ENCODE measurements at places on chromosomes 6 and 20. TPM values are rescaled to one million over a fixed set of nuclear protein-coding genes. Genes with fewer than 3 reads are reported as not detected.

GRM1 gene
- not detected for total RNA-seq

RAD21L1 gene
- 0.11 TPM for total RNA-seq

- H3K27me3 ChIP-seq: no peaks in the 10 kb centered on the region
- peak overlapping the region; percentile 97 for H3K4me3 ChIP-seq
- H3K27ac ChIP-seq: peak overlapping the region; percentile 89
- DNase-seq: peak; percentile 84
Measured at GRCh38 chr6:30682143-30683117, 4.0 kb downstream of the PPP1R18 start.

MYLK4 gene
- 0.11 TPM for total RNA-seq

DNA sequence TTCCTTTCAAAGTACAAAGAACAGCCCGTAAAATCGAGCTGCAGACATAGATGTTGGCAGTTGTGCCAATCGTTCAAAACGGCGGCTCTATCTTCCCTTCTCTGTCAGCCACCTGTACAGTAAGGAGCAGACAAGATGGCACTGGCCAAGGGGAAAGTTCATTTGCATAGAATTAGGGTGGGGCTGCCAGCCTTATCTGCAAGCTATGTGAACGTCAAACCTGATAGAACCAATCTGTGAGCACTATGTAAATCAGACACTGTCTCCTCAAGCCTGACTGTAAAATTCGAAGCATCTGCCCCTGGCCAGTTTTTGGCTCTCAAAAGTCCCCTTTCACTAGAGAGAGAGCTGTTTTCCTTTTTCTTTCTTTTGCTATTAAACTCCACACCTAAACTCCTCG is 374.5 kb downstream of the EPM2A start:
- H3K4me3 ChIP-seq: no peak overlapping the region
- no peaks in the 10 kb centered on the region for H3K4me1 ChIP-seq
- no peak overlapping the region for H3K27ac ChIP-seq
- H3K27me3 ChIP-seq: no peaks in the 10 kb centered on the region
- no peaks in the 10 kb centered on the region for H3K36me3 ChIP-seq

DNA sequence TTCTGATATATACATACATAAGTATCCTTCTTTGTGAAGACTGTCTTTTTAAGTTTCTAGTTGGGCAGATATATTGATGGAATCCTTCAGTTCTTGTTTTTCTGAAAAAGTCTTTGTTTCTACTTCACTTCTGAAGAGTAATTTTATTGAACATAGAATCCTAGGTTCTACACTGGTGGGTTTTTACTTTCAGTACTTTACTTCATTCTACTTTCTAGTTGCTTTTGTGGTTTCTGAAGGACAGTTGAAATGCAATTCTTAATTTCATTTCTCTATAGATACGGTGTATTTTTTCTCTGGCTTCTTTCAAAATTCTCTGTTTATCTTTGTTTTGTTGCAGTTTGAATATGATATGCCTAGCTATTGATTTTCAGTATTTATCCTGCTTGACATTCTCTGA is 105.3 kb downstream of the HMGCLL1 start:
- no peak overlapping the region for H3K4me3 ChIP-seq
- DNase-seq: no peak
- H3K27ac ChIP-seq: no peak overlapping the region
- H3K27me3 ChIP-seq: no peaks in the 10 kb centered on the region
- H3K4me1 ChIP-seq: peaks cover 16% of the 10 kb centered on the region

TRIM10 gene
- total RNA-seq: not detected

DNA sequence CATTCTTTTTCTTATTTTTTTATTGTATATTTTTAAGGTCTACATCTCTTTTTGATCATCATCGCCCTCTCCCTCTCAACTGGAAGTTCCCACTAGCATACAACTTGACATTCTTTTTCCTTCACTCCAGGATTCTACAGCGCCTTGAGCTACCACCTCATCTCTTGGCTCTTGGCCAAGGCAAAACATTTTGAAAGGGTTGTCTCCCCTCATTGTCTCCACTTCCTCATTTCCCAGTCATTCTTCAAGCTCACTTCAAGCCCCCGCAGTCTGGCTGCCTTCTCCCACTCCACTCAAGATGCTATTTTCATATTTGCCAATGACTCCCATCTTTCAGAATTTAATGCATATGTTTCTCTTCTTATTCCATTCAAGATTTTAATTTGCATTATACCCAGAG is 63.0 kb downstream of the OPN5 start:
- no peak overlapping the region for H3K27ac ChIP-seq
- H3K27me3 ChIP-seq: peaks cover 10% of the 10 kb centered on the region
- no peak for DNase-seq
- no peaks in the 10 kb centered on the region for H3K36me3 ChIP-seq
- no peak overlapping the region for H3K4me3 ChIP-seq
- no peaks in the 10 kb centered on the region for H3K4me1 ChIP-seq

DNA sequence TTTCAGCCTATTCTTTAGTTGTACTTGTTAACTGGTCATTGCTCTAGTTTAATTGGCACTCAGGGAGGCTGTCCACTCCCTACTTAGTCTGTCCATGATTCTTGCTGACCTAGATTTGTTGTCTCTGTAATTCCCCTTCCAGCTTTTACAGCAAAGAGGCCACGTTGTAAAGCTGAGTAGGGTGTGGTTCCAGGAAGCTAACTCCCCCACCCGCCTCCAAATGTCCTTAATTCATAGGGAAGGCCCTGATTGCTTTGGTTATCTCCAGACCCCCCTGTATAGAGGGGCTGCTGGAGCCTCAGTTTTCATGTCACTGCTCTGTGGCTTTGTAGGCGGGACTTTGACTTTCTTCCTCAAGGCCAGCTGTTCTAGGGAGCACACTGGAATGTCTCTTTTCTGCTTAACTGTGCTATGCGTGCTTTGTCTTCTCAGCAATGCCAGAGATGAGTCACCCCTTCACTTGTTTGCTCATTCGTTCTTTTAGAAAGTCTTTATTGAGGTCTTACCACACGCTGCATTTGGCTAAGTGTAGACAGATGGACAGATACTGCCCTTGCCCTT is 175.1 kb upstream of the JAG1 start:
- no peaks in the 10 kb centered on the region for H3K27me3 ChIP-seq
- H3K4me3 ChIP-seq: no peak overlapping the region
- DNase-seq: peak; percentile 95
- peak overlapping the region; percentile 86 for H3K27ac ChIP-seq

BANF2 gene
- not detected for total RNA-seq

- peaks cover 1% of the 10 kb centered on the region for H3K27me3 ChIP-seq
Measured at GRCh38 chr6:15845492-15845891, 182.7 kb upstream of the DTNBP1 start.

DNA sequence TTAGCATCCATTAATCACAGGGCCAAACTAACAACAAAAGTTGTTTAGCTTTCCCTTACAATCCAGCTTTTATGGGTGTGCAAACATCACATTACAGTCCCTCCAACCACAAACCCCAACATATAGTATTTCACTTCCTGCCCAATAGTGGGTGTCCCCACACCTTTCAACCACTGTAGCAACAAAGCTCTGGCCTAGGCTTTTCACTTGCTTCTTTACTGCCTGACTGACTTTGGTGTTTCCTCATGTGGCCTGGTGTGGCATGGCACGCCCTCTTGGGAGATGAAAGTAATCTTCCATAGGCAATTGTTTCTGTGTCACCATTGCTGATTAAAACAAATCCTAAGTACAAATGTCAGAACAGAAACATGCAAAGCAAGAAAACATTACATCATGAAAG is 46.3 kb downstream of the MCM8 start:
- peaks cover 42% of the 10 kb centered on the region for H3K36me3 ChIP-seq
- DNase-seq: peak; percentile 44
- H3K4me1 ChIP-seq: peaks cover 10% of the 10 kb centered on the region
- no peaks in the 10 kb centered on the region for H3K27me3 ChIP-seq
- H3K27ac ChIP-seq: no peak overlapping the region
- no peak overlapping the region for H3K4me3 ChIP-seq

DNA sequence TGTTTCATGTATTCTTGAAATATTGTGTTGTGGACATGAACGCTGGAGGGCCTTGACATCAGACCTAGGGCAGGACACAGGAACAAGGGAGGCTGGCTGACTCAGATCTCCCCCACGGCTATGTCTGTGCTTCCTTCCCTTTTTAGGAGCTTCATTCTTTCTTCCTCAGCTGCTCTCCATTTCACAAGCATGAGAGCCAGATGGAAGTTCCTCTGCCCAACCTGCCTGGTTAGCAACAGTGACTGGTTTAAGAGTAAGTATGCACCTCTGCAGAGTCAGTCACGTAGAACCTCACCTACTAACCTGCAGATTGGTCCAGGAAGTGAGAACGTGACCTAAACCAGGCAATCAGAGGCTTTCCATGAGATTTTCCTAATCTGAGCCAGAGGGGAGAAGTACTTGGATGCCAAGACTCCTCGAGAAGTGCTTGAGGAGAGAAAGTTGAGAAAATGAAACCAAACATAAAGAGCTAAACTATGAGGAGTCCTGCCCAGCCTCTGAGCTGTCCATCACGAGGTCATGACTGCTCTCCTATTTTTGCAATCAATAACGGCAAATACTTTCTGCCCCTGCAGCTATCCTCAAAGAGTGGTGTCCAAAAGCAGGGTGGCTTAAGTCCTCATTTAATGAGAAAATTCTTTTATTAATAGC is 465.2 kb upstream of the CITED2 start:
- no peaks in the 10 kb centered on the region for H3K4me1 ChIP-seq
- no peak overlapping the region for H3K27ac ChIP-seq
- no peak for DNase-seq
- no peak overlapping the region for H3K4me3 ChIP-seq
- no peaks in the 10 kb centered on the region for H3K27me3 ChIP-seq

GRCh38 chr6:126718600-126719327 is 378.8 kb downstream of the CENPW start:
- H3K36me3 ChIP-seq: no peaks in the 10 kb centered on the region
- no peak for DNase-seq
- H3K27ac ChIP-seq: no peak overlapping the region
- H3K4me3 ChIP-seq: no peak overlapping the region
- H3K4me1 ChIP-seq: no peaks in the 10 kb centered on the region

GRCh38 chr6:166514196-166514595 is 72.3 kb downstream of the RAMACL start:
- no peaks in the 10 kb centered on the region for H3K36me3 ChIP-seq
- H3K4me1 ChIP-seq: peaks cover 8% of the 10 kb centered on the region
- no peak for DNase-seq
- no peak overlapping the region for H3K27ac ChIP-seq
- no peak overlapping the region for H3K4me3 ChIP-seq
- H3K27me3 ChIP-seq: no peaks in the 10 kb centered on the region

DNA sequence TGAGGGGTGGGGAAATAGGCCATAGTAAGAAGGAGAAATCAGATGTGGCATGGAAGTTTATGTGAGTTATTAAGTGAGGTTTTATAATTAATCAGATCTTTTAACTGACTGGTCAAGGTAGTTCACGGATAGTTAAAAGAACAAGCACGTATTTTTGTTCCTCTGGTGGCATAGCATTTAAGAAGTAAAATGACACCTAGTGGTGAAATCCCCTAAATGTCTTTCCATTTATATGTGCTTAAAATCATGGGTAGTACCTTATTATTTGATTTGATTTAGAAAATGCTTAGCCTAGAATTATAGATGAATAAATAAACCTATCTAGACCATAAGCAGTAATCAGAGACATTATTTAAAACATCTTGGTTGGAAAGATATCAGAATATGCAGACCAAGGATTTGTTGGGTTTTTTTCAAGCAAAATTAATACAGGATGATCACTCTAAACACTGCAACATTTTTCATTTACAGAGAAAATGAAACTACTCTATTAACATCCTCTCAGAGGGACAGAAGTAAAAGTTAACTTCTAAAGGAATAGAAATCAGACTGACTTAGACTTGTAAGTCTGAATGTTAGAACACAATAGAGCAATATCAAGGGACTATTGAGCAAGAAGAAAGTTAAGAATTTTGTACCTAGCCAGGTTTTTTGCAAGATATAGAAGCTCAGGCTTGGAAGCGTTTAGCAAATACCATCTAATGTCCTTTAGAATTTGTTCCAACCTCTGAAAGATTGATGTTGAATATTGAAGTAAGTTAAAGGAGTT is 81.1 kb downstream of the STXBP5 start:
- H3K4me1 ChIP-seq: peaks cover 37% of the 10 kb centered on the region
- H3K36me3 ChIP-seq: no peaks in the 10 kb centered on the region
- H3K27ac ChIP-seq: no peak overlapping the region
- peak; percentile 68 for DNase-seq
- H3K4me3 ChIP-seq: no peak overlapping the region

DNA sequence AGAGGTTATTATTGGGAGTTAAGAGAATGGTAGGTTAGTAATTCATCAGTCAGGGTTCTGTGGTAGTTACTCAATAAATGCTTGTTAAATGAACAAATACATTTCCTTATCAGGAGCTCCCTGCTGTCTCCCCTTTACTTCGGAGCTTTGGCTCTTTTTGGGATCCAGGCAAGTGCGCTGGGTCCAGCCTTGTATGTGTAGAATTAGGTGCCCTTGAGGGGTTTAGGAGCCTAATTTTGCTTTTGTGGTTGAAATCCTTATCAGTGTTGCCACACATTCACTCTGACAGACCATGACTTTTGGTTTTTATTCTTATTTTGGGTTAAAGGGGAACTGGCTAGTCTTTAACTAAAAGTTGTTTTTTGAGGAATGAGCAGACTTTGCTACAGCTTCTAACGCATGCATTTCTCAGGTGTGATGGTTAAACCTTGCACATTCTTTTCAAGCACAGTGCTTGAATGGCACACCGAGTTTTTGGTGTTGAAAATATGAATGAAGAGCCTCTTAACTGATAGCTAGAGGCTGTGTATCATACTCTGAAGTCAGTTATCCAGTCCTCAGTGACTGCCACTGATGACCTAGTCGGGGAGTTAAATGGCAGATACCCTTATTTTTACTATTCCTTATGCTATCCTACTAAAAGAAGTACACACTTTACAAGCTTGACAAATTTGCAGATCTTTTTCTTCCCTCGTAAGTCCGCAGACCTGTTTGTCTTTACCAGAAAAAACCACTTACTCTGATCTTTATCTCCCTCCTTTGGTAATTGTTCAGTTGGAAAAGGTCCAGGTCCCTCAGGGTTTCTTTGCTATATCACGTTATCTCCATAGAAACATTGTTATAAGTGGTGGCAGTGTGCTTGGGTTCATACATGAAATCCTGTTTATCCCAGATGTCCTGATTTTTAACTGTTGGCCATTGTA is 50.7 kb upstream of the PLCG1 start:
- peak overlapping the region; percentile 63 for H3K27ac ChIP-seq
- H3K27me3 ChIP-seq: no peaks in the 10 kb centered on the region
- H3K4me1 ChIP-seq: peaks cover 14% of the 10 kb centered on the region
- H3K36me3 ChIP-seq: peaks cover 55% of the 10 kb centered on the region
- DNase-seq: peak; percentile 73

GRCh38 chr20:44018259-44018941 is 103.7 kb downstream of the TOX2 start:
- peak overlapping the region; percentile 42 for H3K4me3 ChIP-seq
- peaks cover 24% of the 10 kb centered on the region for H3K4me1 ChIP-seq
- H3K36me3 ChIP-seq: no peaks in the 10 kb centered on the region
- peak; percentile 97 for DNase-seq
- peak overlapping the region; percentile 32 for H3K27ac ChIP-seq

- no peak overlapping the region for H3K27ac ChIP-seq
- no peaks in the 10 kb centered on the region for H3K4me1 ChIP-seq
- no peaks in the 10 kb centered on the region for H3K27me3 ChIP-seq
- no peak overlapping the region for H3K4me3 ChIP-seq
- DNase-seq: no peak
Measured at GRCh38 chr20:56697476-56697875, 68.4 kb downstream of the TFAP2C start.

TTK gene
- 39.0 TPM for total RNA-seq

Data from PC-3 (cell line).